Stimulated activated CD8-positive, alpha-beta memory T cell treated with anti-CD3 and anti-CD28 coated beads, Interleukin-12 subunit alpha, Interleukin-12 subunit beta, amount 100 ng/mL, for 4 hours (primary cell): ENCODE measurements at places on chromosomes 2 and 18.

DNA sequence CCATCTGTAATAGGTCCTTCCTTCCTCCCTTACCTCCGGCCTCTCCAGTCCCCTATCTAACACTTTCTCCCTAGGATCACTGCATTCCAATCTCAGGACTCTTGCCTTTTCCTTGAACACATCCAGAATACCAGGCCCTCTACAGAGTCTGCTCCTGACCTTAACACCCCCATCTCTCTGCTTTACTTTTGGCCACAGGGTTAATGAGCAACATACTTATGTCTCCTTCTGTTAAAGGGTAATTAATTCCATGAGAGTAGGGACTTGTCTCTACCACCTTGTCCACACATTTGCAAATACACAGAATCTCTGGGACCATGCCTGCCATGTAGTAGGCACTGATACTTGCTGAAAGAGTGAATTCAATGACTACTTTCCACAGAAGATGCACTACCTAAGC lies 94.9 kb downstream of the COBLL1 start:
- DNase-seq = no peak

DNA sequence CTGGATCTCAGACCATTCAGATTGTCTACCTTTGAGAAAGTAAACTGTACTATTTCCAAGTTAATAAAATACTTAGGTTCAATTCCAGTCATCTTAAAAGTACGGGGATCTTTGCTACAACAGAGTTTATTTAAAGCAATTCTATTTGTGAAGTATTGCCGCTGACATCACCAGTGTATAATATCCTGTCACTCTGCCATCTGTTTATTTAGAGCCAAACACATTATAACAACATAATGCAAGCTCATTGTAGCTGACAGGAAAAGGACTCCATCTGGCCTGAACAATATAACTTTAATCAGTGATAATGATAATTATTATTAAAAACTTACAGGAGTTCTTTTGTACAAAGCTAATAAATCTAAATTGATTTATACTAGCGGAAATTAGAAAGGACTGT lies 786.8 kb downstream of the ERBB4 start:
- DNase-seq = no peak

GRCh38 chr18:13577091-13577697 lies 149.2 kb downstream of the FAM210A start:
- no peak for DNase-seq

- DNase-seq = no peak
Measured at GRCh38 chr2:172375251-172375650, 52.1 kb upstream of the ITGA6 start.

DNA sequence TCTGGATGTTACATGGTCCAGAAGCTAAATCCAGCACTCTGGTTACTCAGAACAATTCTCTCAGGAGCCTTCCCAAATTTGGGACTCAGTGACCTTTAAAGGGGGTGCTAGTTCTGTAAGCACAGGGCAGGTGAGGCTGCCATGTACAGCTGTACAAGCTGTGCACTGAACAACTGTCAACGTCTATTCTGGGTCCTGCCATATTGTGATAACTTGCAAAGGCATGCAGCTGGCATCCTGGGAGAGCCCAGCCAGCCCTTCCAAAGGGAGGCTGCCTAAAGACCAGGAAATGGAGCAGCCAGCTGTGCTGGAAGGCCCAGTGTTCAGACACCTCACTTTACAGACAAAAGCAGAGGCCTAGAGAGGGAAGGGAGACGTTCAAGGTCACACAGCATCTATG lies 204.8 kb downstream of the KLHL29 start:
- DNase-seq = no peak

DNA sequence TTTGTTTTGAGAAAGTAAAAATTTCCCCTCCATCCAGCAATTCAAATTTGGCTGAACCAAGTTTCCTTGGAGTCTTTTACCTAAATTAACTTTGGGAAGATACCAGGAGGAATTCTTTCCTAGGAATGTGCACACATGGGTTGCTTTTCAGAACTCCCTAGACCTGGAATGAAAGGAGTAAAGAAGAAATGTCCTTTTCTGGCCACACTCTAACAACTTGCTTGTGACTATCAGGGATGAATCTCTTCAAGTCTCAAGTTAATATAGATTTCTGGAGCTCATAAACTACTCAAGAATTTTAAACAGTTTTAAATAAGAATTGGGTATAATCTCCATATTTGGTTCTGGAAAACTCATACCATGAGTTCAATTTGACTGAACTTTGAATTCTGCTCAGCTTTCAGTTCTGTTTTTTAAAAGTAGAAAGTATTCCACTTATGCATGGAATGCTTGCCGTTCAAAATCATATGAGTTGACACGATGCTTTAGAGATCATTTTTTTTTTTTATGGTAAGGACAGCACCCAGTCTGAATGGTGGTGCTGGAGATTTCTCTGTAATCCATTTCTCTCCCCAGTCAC lies 7.7 kb downstream of the RASGRP3 start:
- DNase-seq = no peak

- no peak for DNase-seq
Measured at GRCh38 chr2:108351889-108352288, 25.9 kb upstream of the SULT1C4 start.

DNA sequence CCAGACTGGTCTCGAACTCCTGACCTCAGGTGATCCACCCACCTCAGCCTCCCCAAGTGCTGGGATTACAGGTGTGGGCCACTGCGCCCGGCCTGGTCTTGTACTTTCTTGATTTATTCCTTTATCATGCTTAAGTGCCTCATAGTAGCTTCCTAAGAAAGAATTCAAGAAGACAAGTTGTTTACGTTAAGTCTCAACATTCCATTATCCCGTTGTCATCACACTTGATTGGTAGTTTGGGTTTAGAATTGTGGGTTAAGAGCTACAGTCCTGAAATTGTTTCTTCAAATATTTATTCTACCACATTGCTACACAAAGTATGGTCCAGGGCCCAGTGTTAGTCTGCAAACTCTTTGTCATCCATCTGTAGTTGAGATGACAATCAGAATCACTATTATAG lies 194.0 kb downstream of the VWC2L start:
- no peak for DNase-seq

DNA sequence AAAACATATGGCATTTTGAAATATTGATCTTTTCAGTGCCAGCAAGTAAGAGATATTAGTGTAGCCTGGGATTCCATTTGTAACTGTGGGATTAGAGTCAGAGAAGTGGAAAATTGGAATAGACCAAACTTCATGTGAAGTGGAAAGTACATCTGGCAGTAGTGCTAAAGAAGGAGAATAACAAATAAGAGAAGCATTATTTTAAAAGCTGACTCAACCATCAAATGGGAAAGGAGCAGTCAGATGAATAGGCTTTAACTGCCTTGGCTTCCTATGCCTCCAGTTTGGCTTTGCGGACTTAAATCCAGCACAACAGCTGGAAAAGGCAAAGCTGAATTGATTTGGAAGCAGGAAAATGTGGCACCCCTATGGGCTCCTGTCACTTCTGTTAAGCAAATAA lies 623.1 kb downstream of the TSN start:
- DNase-seq = no peak

DNA sequence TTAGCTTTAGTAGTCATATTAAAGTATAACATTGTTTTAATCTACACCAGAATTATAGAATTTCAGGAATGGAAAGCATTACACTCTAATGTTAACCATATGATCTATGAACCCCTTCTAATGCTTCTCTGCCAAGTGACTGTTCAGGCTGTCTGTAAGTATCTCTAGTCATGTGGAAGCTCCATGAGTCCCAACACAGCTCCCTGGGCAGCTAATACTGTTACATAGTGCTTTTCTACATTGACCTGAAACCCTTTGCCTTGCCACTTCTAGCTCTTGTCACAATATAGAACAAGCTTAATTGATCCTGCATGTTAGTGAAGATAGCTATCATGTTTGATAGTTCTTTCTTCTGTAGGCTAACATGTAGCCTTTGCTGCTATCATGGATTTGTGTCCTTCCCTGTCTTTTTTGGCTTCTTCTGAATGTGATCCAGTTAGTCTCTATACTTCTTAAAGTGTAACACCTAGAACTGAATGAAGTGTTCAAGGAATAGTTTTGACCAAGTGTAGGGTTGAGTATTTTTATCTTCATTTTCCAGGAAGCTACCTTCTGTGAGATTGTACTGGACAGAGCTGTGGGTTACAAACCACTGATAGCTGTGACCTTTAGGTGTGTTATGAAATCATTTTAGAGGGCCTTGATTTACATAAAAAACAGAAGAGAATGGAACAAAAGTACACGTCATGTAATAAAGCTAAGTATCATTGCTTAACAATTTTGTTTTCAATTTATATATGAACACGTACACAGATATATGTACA lies 23.7 kb downstream of the BABAM2 start:
- no peak for DNase-seq

- DNase-seq = no peak
Measured at GRCh38 chr2:175233135-175233719, 51.7 kb upstream of the ATP5MC3 start.

DNA sequence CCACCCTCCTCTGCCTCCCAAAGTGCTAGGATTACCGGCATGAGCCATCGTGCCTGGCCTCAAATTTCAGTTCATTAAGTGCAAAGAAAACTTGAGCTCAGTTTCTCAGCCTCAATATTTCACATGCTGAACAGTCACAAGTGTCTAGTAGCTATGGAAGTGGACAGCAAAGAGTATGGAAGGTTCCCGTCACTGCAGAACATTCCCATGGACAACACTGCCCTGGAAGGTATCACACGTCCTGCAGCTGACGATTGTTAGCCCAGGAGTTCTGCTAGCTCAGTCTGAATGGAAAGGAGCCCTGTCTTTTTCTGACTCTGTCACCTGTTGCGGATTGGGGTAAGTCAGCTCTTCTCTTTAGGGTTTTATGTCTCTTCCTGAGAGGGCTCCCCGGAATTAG lies 86.2 kb upstream of the PTPRM start:
- DNase-seq = no peak

DNA sequence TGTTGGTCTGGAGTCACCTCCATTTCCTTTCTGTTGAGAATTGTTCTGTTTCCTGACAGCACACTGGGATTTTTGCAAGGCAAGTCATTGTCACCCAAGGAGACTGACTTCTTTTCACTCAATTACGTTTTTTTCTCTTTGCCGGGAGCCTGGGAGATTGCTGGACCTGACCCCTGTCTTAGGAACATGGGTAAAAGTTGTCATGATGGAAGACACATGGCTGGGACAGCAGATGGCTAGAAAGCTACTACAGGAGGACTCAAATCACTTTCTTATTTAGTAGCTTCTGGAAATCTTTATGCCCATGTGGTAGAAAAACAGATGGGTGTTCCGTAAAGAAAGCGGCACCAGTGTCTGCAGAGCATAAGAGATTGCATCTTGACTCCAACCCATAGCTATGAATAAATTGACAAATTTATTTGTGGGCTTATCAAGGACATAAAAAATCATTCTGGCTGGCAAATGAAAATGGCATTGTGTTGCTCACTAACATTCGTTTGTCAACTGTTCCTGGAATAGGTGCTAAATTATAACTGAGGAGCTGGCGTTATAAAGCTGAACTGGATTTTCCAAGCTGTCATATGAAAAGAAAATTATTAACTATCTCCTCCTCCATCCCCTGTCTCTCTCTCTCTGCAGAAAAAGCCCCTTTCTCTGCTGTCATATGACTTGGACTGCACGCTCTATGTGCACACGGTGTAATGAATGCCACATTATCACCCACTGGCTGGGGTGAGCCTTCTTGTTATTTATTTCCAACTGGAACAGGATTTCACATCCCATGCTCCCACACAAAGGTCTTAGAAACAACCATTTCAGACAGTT lies 159.8 kb downstream of the SH3RF3 start:
- DNase-seq = no peak

- DNase-seq = no peak
Measured at GRCh38 chr2:45683292-45683691, 31.8 kb downstream of the PRKCE start.

- no peak for DNase-seq
Measured at GRCh38 chr2:2830576-2830975, 499.5 kb upstream of the MYT1L start.

DNA sequence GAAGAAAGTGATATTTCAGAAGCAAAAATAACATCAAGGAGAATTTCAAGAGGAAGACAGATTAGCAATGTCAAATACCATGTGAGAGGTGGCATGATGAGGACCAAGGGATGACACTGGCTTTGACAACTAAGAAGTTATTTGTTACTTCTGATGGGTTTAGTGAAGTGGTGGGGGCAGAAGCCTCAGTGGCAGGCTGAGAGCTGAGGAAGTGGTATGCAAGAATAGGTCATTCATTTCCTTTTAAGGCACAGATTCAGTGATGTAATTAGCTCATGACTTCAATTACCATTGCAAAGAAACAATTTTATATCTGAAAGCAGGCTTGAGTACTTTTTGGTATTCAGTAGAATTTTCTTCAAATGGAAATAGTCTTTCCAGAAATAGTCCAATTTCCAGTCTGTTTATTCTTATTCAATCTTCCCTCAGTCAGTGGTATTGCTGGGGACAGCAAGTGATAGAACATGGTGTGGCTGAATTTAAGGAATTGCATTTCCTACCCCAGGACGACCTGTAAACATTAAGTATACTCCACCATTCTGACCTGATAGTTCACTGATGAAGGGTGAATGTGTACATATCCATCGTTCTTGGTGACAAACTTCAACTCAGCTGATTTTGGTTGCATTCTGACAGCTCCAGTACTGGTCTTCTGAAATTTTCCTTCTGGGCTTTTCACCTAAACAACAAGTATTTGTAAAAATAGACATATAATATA lies 28.2 kb downstream of the GEMIN6 start:
- no peak for DNase-seq

GRCh38 chr2:195592105-195592504 lies 64.9 kb upstream of the SLC39A10 start:
- no peak for DNase-seq

GRCh38 chr2:56537756-56538155 lies 354.0 kb downstream of the CCDC85A start:
- DNase-seq = no peak

DNA sequence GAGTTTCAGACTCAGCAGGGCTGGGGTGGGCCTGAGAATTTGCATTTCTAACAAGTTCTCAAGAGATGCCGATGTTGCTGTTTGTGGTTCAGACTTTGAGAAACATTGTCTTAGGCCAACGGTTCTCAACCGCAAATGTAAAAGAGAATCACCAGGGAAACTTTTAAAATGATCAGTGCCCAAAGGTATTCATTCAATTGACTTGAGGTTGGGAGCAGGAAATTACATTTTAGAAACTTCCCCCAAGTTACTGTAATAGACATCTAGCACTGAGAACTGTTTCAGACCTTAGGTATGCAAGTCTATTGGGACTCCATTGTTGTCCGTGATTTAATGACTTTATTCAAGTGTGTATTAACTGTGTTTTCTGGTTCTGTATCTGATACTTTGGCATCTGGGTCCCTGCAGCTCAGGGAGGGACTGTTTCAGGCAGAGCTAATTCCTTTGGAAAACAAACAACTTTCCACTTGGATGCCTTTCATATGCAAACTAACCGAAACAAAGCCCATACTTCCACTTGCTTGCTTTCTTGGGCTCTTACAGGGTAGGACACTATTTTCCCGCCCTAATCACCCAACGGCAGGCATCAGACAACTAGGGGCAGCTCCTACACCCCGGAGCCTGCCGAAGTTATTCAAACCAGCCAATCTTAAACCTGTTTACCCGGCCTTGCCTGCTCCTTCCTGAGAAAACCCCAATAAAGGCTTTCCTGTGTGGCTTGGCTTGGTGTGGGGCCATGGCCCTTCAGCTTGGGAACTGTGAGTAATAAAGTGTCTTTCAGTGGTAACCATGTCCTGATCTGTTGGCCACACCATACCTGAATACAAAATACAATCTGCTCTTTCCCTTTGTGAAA lies 97.6 kb downstream of the POLE4 start:
- DNase-seq = no peak

GRCh38 chr2:240469239-240469636 lies 33.8 kb downstream of the GPC1 start:
- DNase-seq = no peak

GRCh38 chr18:46917803-46918600 lies 600 bp downstream of the KATNAL2 start:
- DNase-seq = no peak
